ENCODE measurements at places on chromosomes 4 and X.

GRCh38 chr4:16995451-16995850 lies 97.0 kb upstream of the LDB2 start:
- no peak for DNase-seq

- no peak for DNase-seq
Measured at GRCh38 chr4:4864443-4864939, 5.0 kb downstream of the MSX1 start.

DNA sequence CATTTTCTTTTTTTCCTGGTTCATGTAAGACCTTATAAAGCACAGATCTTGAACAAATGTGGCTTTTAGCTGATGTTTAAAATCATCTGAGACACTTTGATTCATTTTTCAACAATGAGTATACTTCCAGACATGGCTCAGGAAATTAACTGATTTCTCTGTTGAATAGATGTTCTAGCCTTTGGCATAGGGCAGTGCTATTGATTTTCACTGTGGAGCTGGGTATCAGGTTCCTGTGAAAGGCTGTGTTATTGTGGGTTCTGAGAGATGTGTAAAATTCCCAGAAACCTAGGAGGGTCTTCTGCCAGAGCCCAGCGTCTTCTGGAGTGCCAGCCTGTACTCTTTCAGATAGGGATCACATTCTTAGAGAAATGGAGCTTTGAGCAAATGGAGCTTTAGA lies 278.9 kb downstream of the EPHA5 start:
- DNase-seq, result no peak

GRCh38 chr4:55947254-55947882 lies 1.4 kb upstream of the CEP135 start:
- no peak for DNase-seq

GRCh38 chrX:18714910-18715309 lies 7.5 kb downstream of the PPEF1 start:
- DNase-seq, result no peak

Data from activated CD4-positive, CD25-positive, alpha-beta regulatory T cell (primary cell).